Stimulated activated CD8-positive, alpha-beta memory T cell treated with anti-CD3 and anti-CD28 coated beads, Interleukin-2, amount 100 ng/mL, for 1 hour (primary cell): ENCODE measurements at places on chromosomes 4 and X.

GRCh38 chr4:118273642-118274041 is 79.2 kb downstream of the PRSS12 start:
- DNase-seq = no peak

DNA sequence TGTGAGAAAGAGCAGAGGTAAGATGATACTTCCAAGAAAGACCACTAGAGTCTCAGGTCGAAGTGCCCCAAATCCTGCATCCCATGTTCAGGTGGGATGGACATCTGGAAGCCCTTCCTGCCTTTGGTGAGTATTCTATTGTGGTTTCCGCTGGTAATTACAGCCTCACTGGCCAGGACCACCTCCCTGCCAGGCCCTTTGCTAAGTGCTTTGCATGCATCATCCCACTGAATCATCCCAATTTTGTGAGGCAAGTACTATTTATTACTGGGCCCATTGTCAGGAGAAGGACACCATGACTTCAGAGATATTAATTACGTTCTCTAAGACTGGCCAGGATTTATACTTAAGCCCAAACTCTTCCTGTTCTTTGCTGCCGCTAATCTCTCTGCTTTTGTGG is 10.7 kb upstream of the PASD1 start:
- no peak for DNase-seq

- no peak for DNase-seq
These were observed 29.5 kb upstream of the PLP1 start for GRCh38 chrX:103747163-103747562.

GRCh38 chrX:110142096-110142495 is 139.2 kb downstream of the TMEM164 start:
- no peak for DNase-seq

GRCh38 chr4:181971973-181972372 is 271.2 kb upstream of the TENM3 start:
- no peak for DNase-seq

DNA sequence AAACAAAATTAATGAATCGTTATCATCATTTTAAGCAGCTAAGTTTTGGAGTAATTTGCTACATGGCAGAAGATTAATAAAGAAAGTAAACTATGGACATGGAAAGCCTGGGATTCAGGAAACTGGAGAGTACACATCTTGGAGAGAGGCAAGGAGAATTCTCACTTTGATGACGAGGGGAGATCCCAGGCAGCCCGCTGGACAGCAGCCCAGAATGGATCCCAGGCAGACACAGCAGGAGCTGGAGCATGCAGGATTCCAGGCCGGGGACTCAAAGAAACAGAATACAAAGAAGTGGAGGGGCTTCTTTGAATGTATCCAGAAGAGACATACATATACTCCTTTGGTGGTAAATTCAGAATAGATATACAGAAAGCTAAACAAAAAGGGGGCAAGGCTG is 118.0 kb upstream of the ATP6AP2 start:
- DNase-seq = no peak

DNA sequence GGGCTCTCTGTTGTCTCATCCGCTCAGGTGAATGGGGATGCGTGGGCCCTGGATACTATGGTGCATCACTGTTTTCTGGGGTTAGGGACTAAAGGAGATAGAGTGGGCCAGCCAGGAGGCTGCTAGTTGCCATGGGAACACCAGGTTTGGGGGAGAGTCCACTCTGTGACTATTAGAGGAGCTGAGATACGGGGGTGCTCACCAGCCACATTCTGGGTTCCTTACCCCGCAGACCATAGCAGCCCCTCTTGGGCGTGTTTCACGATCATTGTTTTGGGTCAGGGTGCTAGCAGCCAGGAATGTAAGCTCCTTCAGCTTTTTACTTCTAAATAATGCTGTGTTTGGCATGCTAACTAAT is 4.6 kb downstream of the EFNB1 start:
- no peak for DNase-seq

GRCh38 chr4:42083816-42084215 is 68.6 kb downstream of the BEND4 start:
- no peak for DNase-seq

DNA sequence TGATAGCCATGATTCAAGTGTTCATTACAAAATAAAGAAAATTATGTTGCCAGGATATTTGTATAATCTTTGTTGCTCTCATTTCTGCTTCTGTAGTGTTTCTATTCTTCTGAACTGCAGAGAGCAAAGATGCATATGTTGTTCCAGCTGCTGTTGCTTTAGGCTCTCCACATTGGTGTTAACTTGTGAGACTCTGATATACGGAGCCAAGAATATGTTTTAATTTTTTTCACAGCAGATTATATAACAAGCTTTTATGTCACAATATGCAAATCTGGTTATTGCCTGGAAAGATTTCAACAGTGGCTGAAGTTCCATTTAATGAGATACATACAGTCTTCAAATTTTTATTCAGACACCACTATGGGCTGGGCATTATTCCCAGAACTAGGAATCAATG is 655.0 kb downstream of the GRXCR1 start:
- DNase-seq = no peak

DNA sequence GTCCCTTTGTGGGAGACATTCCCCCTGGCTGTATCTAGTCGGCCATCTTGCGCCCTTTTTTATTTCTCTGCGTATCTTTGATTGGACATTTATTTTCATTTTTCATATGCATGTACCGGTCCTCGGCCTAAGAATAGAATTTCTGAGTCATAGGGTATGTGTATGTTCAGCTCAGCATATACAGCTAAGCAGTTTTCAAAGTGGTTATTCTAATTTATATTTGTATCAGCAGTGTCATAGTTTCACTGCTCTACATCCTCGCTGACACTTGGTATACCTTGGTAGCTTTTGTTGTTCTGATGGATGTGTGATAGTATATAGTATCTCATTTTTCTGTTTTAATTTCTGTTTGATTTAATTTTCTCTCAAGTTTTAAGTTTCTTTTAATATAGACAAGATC is 38.7 kb downstream of the BEX3 start:
- no peak for DNase-seq

GRCh38 chrX:10471418-10471817 is 149.0 kb downstream of the MID1 start:
- DNase-seq = no peak

DNA sequence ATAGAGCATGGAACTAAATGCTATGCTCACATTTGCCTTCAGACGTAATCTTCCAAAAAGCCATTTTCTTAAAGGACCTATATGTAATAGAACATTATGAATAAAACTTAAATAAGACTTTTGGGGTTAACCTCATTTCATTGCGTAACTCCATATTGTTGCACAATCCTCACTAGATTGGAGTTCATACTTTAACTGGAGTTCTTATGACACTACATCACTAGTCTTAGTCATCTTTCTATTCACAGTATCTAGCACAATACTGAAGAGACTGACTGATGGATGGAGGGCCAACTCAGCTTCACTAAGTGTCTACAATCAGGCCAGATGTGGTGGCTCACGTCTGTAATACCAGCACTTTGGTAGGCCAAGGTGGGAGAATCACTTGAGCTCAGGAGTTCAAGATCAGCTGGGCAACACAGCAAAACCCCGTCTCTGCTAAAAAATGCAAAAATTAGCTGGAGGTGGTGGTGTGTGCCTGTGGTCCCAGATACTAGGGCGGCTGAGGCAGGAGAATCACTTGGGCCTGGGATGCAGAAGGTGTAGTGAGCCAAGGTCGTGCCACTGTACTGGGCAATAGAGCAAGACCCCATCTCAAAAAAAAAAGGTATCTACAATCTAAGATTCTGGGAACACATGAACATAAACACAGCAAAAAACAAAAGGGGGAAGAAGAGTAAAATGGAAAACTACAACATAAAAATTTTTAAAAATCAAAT is 80.8 kb upstream of the MAB21L2 start:
- no peak for DNase-seq
